Hematopoietic multipotent progenitor cell treated with erythropoietin and hydrocortisone succinate and interleukin-3 and kit ligand, for 4 days (in vitro differentiated cells): ENCODE measurements at places on chromosomes 2 and 18.

- DNase-seq: peak; percentile 78
Observed at GRCh38 chr2:104572834-104573233, 281.1 kb upstream of the POU3F3 start.

GRCh38 chr2:219002395-219003266, 9.4 kb upstream of the CRYBA2 start:
- DNase-seq: peak; percentile 69

GRCh38 chr18:27461957-27462356, 276.8 kb upstream of the CHST9 start:
- DNase-seq: peak; percentile 10

DNA sequence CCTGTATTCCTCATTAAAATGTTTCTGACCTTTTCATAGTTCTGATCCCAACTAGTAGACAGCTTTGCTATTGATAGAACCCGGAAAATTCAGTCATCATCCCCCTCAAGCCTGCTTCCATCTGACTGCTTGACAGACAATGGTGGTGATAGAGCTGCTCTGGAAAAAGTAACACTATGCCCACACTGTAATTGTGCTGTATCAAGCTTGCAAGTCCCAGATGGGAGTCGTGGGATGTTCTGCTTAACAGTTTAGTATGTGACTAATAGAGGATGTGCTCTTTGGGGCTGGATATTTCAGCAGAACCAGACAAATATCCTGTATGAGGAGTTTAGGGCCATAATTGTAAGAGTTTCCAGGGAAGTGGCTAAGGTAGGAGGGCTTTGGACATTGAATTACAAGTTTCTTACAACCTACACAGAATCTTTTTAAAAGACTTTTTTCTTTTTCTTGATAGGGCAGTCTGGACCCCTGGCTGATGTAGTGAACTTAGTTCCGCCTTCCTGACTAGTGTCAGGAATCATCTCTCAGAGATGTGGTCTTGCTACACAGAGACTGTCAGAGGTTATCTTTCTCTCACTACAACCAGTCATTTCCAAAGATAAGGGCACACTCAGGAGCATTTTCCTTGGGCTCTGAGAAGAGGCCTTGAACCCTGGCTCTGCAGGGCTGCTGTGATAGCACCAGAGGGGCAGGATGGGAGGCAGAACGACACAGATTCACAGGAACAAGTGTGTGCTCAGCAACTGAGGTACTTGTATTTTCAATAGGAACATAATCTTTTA, 158.0 kb upstream of the RBMS1 start:
- DNase-seq: peak; percentile 11

- DNase-seq: no peak
Observed at GRCh38 chr18:37272226-37272625, 293.4 kb downstream of the CELF4 start.

DNA sequence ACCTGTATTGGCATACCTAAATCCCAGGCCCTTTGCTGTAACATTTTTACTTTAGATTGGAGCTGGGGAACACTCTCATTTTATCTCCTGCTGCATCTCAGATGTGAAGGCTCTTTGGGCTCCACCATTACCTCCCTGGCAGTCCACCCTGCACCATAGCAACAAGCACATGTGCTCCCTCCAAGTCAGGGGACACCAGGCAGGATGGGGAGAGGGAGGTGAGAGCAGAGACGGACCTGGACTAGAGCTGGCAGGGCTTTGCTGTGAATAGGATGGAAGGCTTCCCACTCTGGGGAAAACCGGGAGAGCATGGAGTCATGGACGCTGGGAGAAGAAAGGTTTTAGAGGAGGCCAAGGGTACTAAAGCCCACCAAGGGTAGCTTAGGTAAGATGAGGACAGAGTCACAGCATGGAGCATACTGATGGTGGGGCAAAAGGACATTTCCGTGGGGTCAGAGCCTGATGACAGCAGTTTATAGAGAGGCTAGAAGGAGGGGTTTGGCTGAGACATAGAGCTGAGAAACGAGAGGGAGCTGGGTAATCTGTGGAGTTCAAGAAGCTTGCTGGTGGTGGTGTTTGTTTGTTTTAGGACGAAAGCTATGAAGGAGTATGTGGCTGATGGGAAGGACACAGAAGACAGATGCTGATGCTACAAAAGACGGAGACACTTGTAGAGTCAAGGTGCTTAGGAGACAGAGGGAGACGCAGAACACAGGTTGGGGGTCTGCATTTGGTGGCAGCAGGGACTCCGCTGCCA, 134.8 kb downstream of the COL6A3 start:
- DNase-seq: no peak

DNA sequence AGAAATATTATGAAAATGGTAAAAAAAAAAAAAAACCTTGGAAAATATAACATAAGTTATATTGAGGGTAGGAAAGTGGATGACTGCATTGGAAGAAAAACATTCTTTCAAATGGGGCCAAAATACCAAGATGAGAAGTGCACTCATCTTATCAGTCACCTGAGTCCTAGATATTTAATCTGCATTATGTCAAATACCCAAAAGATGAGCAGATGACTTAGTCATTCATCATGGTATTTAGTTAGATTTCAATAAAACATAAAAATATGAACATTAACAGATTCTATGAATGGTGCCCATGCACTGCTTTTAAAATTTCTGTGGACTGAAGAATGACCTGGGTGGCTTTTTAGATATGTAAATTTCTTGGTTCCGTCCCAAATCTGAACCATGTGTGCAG, 56.9 kb downstream of the HNMT start:
- no peak for DNase-seq

DNA sequence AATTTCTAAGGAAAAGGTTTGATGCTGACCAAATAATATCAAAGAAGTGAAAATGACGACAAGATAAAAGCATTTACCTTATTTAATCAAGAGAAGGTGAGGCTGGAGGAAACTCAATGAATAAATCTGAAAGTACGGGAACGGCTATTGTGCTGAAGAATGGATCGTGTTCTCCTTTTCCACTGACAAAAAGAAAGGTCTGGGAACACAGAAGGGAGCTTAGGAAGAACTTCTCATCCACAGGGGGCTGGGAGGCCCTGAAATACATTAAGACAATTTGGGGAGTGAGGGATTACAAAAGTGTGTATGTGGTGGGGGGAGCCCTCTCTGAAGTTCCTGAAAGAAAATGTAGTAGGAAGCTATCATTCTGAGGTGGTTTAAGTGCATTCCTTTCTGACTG, 582.3 kb downstream of the SLC4A3 start:
- no peak for DNase-seq

DNA sequence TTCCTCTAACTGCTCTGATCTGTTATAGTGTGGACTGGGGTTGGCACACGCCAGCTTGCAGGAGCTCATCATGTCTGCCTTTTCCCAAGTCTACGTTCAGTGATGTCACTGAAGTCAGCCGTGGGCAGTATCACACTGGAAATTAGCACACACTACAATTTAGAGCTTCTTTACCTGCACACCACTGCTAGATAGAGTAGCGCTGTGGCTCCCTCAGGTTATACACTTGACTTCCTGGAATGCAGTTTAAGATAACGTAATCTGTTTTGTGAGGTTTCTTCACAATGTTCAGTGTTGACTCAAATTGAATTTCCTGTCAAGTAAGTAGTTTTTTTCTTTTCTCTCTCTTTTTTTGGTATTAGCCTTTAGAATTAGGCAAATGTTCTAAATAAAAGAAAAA, 487.2 kb downstream of the DCDC2C start:
- DNase-seq: no peak

DNA sequence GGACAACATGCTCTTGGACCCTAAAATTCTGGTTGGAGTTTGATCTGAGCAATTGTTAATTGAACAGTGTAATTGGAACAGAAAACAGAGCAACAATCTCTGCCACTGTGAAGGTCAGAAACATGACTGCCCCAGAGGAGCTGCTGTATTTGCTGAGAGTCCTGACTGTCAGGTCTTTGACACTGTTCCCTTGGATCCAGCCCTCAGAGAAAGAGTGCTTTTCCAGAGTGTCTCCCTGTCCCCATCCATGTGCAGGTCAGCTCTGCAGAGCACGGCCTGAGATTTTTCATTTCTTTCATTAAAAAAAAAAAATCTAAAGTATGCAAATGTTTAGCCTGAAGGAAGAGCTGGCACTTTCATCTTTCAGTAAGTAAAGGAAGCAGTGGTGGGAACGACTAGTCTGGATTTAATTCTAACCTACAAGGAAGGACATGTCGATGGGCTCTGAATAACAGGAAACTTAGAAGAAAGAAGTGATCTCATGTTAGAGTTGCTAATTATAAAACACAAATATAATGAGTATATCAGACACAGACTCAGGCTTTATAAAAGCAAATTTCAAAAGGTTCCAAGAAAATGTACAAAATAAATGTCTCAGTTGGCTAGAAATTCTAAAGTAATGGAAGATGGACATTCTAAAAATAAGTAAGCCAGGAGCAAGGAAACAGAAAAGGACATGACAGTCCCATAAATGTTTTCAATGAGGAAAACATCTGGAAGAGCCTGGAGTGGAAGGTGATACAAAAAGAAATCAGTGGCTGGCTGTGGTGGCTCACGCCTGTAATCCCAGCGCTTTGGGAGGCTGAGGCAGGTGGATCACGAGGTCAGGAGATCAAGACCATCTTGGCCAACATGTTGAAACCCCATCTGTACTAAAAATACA, 876.5 kb downstream of the EPHA4 start:
- DNase-seq: no peak

DNA sequence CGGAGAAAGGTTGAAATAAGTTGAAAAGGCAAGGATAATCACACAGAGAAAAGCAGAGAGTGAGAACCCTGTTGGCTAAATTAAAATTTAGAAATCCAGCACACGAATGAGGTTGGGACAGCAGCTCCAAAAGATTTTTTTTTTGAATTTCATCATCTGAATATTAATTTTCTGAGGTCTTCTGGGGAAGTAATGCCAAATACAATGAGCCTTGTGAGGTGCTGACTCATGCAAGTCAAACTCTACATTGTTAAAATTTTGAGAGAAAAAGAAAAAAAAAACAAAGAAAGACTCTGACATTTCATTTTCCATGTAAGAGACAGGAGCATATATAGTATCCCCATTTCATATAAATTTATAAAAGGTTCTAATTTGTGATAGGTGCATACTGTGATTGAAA, 614.2 kb upstream of the CDH2 start:
- no peak for DNase-seq

DNA sequence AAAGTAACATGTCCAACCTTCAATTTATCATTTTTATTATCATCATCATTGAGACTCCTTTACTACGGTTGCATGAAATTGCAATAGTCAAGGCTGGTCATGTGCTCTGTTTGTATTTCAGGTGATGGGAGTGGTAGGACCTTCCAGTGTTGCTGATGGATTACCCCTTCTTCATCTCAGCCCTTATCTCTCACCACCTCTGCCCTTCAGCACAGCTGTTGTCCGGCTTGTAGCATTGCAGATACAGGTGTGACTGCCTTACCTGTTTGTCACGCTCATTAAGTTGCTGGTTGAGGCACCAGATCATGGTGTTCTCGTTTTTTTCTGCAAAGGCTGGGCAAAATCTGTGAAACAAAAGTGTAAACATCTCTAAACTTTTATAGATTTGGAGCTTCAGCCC, 31.7 kb upstream of the RPE start:
- DNase-seq: no peak

DNA sequence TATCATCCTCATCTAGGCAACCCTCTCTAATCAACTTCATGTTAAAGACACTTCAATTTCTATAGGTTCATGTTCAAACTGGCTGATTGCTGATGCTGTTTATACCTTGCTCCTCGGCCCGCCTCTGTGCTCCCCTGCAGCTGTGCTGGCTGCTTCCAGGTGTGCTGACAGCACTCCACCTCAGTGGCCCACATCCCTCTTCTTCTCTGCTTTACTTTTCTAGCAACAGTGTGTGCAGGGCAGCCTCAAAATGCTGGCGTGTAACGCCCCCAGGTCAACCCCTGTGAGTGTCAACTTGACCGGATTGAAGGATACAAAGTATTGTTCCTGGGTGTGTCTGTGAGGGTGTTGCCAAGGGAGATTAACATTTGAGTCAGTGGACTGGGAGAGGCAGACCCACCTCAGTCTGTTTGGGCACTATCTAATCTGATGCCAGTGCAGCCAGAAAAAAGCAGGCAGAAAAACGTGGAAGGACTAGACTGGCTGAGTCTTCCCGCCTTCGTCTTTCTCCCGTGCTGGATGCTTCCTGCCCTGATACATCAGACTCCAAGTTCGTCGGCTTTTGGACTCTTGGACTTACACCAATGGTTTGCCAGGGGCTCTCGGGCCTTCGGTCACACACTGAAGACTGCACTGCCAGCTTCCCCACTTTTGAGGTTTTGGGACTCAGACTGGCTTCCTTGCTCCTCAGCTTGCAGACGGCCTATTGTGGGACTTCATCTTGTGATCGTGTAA, 94.7 kb downstream of the COL6A3 start:
- DNase-seq: no peak

DNA sequence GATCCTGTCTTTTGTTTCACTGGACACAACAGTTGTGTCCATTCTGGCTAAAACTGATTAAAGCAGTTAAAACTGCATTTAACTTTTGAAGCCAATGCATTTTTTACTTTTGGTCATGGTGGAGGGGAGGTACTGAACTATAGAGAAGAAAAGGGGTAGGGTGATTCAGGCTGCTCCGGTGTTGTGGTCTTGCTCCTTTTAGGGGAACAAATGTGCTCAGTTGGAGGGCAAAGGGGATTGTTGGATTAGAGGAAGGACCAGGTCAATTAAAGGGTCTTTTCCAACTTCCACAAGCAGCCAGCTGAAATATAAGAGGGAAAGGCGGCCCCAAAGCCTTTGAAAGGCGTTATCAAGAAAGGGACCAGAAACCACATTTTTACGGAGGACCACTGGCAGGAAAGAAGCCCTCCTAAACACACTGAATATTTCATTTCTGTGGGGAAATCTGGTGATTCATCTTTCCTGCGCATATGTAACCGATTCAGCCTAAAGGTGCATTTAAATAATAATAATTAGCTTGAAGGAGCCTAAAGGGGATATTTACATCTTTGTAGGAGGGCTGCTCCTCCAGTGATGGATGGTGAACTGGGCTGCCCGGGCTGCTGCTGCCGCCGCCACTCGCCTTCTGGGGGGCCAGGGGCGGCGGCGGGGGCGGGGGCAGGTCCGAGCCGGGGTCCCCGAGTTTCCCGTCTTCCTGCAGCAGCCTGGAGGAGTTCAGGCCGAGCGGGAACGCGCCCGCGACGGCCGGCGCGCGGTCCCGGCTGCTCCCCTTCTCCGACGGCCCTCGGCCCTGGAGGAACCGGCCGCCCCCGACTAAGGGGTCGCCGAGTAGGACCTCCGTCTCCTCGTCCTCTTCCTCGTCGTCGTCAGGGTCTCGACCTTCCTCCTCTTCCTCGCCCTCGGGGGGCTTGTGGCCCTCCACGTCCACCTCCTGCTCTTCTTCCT, 5.2 kb downstream of the SKOR2 start:
- DNase-seq: no peak

DNA sequence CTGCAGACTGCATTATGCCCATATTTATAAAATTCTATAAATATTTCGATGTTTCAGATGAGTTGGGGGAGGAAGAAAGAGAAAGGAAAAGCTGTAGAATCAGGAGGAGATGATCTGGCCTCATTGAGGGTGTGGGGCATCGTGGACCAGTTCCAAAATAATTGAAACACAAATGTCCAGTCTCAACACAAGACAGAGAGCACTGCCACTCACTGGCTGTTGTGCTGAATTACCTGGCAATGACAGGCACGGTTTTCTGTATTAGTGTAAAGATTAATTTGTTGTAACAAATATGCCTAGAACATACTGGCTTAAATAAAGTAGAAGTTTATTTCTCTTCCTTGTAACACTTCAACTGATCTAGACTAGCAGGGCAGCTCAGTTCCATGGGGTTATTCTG, 24.1 kb downstream of the POLE4 start:
- peak; percentile 21 for DNase-seq
